Left renal cortex interstitium (tissue), 4 donors: ENCODE measurements at places on chromosomes 2 and 18. TPM values are rescaled to one million over a fixed set of nuclear protein-coding genes. Genes with fewer than 3 reads are reported as not detected.

SFT2D3 gene
- polyA plus RNA-seq: not detected

CPO gene
- 1.8 TPM for polyA plus RNA-seq

GRCh38 chr2:106161938-106162820 is 31.9 kb downstream of the UXS1 start:
- DNase-seq: no peak

- DNase-seq: no peak
Measured at GRCh38 chr2:101854877-101855276, 136.9 kb upstream of the IL1R2 start.

DNA sequence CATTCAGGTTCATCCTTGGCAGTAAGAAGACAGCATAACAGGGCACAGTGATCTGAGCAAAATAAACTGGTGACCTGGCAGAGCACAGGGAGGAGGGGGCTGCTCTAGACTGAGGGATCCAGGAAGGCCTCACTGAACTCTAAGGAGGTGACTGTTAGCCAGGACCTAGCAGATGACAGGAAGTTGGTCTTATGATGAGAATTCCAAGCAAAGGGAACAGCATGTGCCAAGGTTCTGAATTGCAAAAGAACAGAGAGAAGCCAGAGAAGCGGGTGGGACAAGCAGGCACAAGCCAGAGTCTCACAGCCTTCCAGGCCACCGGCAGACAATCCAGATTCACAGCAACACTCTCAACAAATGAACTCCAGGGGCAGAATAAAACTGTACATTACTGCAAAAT is 152.7 kb upstream of the PTPRM start:
- DNase-seq: no peak

DNA sequence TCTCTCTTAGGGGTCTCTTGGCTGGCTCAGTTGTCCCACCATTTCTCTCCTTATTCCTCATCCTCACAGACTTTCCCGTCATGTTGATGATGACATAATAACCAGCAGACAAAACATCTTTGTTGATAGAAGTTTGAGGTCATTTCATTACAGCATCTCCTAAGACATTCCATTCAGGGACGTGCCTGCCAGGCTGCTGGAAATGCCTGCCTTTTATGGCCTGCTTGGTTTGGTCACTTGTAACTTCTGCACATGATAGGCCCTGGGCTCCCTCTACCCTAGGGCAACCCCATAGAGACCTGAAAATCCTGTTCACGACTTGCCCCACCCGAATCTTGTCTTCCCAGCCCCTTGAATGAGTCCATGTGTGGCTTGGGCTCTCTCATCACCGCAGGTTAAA is 81.7 kb downstream of the SDC1 start:
- DNase-seq: no peak

DNA sequence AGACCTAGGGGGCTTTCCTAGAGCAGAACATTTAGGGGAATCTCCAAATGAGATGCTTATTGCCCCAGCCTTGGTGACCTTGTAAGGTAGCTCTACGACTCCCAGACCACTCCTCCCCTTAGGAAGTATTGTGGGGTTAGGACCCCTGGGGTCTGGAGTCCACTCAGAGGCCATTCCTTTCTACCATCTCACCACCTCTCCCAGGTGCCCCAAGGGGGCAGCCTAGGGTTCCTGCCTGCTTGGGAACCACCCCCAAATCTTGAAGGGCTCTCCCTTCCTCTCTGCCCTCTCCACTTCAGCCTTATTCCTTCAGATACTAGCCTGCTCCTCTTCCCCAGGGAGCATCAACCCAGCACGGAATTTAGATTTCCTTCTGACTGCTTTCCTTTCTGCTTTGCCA is 17.5 kb upstream of the EXOC6B start:
- no peak for DNase-seq

DNA sequence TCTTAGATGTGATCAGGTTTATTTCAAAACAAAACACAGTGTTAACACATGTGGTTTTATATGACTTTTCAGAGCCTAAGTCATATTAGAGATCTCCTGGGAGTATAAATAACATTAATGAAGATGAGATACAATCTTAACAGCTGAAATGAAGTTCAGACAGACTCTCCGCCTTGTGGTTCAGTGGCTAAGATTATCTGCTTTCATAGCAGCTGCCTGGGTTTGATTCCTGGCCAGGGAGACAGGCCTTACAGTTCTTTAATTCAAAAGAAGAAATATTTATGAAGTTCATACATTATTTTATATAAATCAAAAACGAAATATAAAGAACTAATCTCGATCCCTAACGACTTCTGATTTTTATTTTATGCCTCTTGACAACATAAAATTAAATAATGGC is 35.2 kb upstream of the TTC32 start:
- DNase-seq: no peak

NR4A2 gene
- polyA plus RNA-seq: 0.51 TPM

- no peak for DNase-seq
Measured at GRCh38 chr18:785242-785641, 26.8 kb downstream of the YES1 start.
